ENCODE measurements at places on chromosomes 4 and X. TPM values are rescaled to one million over a fixed set of nuclear protein-coding genes. Genes with fewer than 3 reads are reported as not detected.

Gene GAB1
- polyA plus RNA-seq: 3.1 TPM

Gene SERTM2
- polyA plus RNA-seq: 0.24 TPM

Gene CT45A5
- polyA plus RNA-seq: not detected

Gene RAB41
- polyA plus RNA-seq: not detected

Gene GUCY1A1
- 2.7 TPM for polyA plus RNA-seq

Gene NOX1
- polyA plus RNA-seq: not detected

Gene MBNL3
- polyA plus RNA-seq: 5.3 TPM

Gene EDA
- 0.42 TPM for polyA plus RNA-seq

Gene ERAS
- polyA plus RNA-seq: not detected

Gene HTT
- 14.7 TPM for polyA plus RNA-seq

DNA sequence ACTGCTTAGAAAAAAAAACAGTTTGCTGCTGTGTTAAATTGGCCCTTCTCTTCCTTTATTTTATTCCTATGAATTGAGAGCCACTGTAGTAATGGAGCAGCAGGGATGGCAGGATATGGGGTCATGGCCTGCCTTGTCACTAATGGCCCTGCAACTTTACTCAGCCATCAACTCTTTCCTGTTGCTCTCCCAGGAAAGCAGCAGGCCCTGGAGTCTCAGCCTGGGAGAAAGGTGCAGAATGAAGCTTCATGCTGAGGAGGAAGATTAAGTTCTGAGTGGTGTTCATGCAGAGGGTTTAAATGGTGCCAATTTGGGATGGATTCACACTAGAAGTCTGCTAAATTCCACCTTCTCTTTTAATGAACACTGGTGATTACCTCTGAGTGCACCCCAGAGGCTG is 285.6 kb downstream of the GPAT3 start:
- DNase-seq: no peak
- no peaks in the 10 kb centered on the region for H3K4me1 ChIP-seq
- H3K4me3 ChIP-seq: no peak overlapping the region

DNA sequence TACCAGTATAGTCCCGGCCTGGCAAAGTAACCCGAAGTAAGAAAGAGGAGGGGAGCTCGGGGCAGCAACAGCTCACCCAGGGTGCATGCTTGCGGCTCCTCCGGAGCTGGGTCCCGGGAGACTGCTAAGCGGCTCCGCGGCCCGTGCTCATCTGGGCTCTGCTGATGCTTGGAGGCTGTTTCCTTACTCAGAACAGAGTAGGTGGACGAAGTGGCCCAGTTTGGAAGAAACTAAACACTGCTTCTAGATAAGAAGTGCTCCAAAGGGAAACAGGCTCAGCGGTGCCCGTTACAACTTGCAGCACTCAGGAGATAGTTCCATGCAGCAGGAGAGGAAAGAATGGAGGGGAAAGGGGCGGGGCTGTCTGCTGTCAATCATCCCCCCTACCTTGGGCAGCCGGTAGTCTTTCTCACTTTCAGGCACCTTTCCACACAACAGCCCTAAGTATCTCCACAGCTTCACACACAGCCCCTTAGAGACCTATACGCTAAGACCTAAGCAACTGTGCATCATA is at the start of gene COL4A6:
TSS of gene COL4A6 (minus strand) at position 313 of the 514 bp plus-strand sequence. CDS start at position 87, 226 bp downstream.
- no peak within 1 kb of the TSS for H3K4me3 ChIP-seq
- no peaks in the 10 kb centered on the region for H3K4me1 ChIP-seq
- H3K36me3 ChIP-seq: no peaks in the 10 kb centered on the region

DNA sequence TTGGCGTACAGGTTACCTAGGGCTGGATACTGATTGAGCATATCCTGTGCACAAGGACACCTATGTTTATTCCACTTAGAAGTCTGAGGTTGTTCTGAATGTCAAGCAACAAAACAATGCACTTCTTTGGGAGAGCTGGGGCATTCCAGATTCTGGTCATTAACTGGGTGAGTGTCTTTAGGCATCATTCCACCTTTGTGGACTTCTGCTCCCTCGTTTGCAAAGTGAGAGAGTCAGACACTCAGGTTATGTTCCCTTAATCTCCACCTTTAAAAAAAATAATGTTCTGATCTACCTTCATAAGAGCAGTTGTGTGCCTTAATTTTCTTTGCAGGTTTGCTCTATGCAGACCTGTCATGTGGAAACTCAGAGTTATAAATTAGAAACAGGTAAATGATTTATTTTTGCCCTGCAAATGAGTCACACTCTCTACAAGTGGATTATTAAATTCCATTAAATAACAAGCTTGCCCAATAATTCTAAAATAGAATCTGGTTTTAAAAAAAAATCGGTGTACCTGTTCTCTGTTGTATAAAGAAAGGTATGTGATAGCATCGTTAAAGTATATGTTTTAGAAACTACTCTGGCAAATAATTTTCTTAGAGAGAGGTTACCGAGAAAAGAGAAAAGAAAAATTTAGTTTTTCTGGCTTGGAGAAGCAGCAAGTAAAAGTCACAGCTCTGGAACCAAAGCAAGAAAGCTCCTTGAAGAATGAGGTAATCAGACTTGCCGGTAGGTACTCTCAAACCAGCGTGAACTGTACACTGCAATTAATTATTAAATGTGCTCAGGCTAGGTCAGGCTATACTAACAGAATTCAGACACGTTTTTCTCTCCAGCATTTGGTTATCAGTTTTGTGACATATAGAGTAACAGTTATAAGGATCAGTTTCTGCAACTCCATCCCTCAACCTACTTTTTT is 93.2 kb downstream of the SORBS2 start:
- DNase-seq: no peak
- H3K4me1 ChIP-seq: peaks cover 22% of the 10 kb centered on the region
- H3K27me3 ChIP-seq: no peaks in the 10 kb centered on the region
- no peak overlapping the region for H3K27ac ChIP-seq

- no peaks in the 10 kb centered on the region for H3K27me3 ChIP-seq
- H3K36me3 ChIP-seq: no peaks in the 10 kb centered on the region
- H3K27ac ChIP-seq: no peak overlapping the region
- H3K4me3 ChIP-seq: no peak overlapping the region
Observed at GRCh38 chr4:107893171-107894137, 37.9 kb upstream of the CYP2U1 start.

- no peaks in the 10 kb centered on the region for H3K27me3 ChIP-seq
- DNase-seq: no peak
- no peak overlapping the region for H3K4me3 ChIP-seq
- no peaks in the 10 kb centered on the region for H3K36me3 ChIP-seq
- peaks cover 4% of the 10 kb centered on the region for H3K4me1 ChIP-seq
- no peak overlapping the region for H3K27ac ChIP-seq
Observed at GRCh38 chr4:169410839-169411770, 140.3 kb upstream of the SH3RF1 start.

GRCh38 chr4:76689145-76689817 is 208.7 kb downstream of the SOWAHB start:
- H3K36me3 ChIP-seq: no peaks in the 10 kb centered on the region
- H3K27me3 ChIP-seq: peaks cover 50% of the 10 kb centered on the region
- peaks cover 12% of the 10 kb centered on the region for H3K4me1 ChIP-seq

DNA sequence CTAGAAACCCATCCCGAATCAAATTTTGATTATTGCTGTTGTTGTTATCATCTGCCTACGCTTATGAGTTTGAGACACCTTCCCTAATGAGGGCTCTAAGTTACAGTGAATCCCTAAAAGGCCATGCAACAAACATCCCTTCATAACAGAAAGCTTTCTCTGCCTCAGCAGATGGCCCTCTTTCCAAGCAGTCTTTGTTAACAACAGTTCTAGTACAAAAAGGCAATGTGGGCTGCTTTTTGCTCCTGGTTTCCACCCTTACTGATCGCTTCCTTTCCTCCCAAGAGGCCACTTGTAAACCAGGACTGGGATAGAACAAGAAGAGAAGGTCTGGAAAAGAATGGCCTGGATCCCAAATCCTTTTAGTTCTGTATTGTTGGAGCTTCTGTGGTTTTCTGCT is 24.2 kb downstream of the GPC4 start:
- no peak for DNase-seq
- H3K4me1 ChIP-seq: no peaks in the 10 kb centered on the region
- H3K27me3 ChIP-seq: no peaks in the 10 kb centered on the region
- no peaks in the 10 kb centered on the region for H3K36me3 ChIP-seq
- no peak overlapping the region for H3K27ac ChIP-seq

GRCh38 chr4:3475713-3476260 is 12.7 kb downstream of the DOK7 start:
- DNase-seq: peak; percentile 57
- H3K4me1 ChIP-seq: peaks cover 7% of the 10 kb centered on the region
- no peak overlapping the region for H3K27ac ChIP-seq
- no peaks in the 10 kb centered on the region for H3K36me3 ChIP-seq

- H3K36me3 ChIP-seq: no peaks in the 10 kb centered on the region
- no peak overlapping the region for H3K4me3 ChIP-seq
- H3K4me1 ChIP-seq: no peaks in the 10 kb centered on the region
- no peak overlapping the region for H3K27ac ChIP-seq
- H3K27me3 ChIP-seq: no peaks in the 10 kb centered on the region
Observed at GRCh38 chrX:50495616-50496015, 25.0 kb upstream of the DGKK start.

DNA sequence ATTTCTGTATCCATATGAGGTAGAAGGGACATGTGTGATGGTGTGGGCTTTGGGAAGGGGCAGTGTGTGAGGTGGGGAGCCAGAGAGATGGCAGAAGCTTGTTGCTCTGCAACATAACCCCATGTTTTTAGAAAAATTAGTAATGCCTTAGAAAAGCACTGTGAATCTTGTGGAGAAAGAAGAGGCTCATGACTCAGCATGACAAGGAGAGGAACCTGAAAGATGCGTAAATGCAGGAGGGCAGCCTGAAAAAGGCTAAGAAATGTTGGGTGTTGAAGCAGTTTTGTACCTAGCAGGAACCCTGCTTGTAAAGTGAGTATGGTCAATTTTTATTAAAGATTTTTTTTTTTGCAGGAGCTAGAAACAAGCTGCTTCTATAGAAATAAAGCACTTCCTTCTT is 59.8 kb downstream of the ARSJ start:
- H3K36me3 ChIP-seq: no peaks in the 10 kb centered on the region
- no peak for DNase-seq
- H3K27ac ChIP-seq: no peak overlapping the region
- no peak overlapping the region for H3K4me3 ChIP-seq
- no peaks in the 10 kb centered on the region for H3K27me3 ChIP-seq

GRCh38 chr4:184747034-184747830 is 13.3 kb upstream of the CENPU start:
- H3K27ac ChIP-seq: peak overlapping the region; percentile 72
- H3K4me1 ChIP-seq: no peaks in the 10 kb centered on the region
- DNase-seq: no peak
- peaks cover 1% of the 10 kb centered on the region for H3K36me3 ChIP-seq
- H3K27me3 ChIP-seq: no peaks in the 10 kb centered on the region

- no peaks in the 10 kb centered on the region for H3K27me3 ChIP-seq
- no peak overlapping the region for H3K27ac ChIP-seq
- DNase-seq: no peak
- no peak overlapping the region for H3K4me3 ChIP-seq
- no peaks in the 10 kb centered on the region for H3K36me3 ChIP-seq
- H3K4me1 ChIP-seq: no peaks in the 10 kb centered on the region
Observed at GRCh38 chr4:182643801-182644682, 273.1 kb downstream of the DCTD start.
